ENCODE measurements at places on chromosomes 7 and 10. TPM values are rescaled to one million over a fixed set of nuclear protein-coding genes. Genes with fewer than 3 reads are reported as not detected.

DNA sequence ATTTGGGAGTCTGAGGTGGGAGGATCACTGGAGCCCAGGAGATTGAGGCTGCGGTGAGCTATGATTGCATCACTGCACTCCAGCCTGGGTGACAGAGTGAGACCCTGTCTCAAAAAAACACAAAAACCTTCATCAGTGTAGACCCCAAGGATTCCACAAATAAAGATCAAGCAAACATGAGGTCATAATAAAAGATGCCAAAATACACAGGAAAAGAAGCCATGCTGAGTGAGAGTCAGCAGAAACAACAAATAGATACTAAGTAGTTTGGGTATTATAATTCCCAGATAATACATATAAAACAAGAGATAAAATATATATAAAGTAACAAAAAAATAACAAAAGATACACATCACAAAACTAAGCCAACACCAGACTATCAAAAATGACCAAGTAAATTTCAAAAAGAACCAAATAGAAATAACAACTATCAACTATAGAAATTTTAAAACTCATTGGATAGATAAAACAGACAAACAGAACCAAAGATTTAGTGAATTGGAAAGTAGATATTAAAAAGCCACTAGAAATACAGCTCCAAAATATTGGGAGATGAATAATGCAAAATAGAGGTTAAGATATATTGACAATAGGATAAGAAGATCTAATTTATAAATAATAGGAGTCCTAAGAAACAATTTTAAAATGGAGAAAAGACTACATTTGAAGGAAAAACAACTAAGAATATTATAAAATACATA lies 48.9 kb upstream of the FHIP2A start:
- DNase-seq = no peak

- no peak for DNase-seq
These were observed 52.1 kb downstream of the ADD3 start for GRCh38 chr10:110059925-110060324.

GRCh38 chr10:2145926-2146478 lies 408.7 kb upstream of the ADARB2 start:
- DNase-seq = no peak

GRCh38 chr7:105655500-105656380 lies 74.4 kb upstream of the EFCAB10 start:
- DNase-seq = peak; percentile 64

The STEAP1 gene
- 6.8 TPM for polyA plus RNA-seq

All from K562 (cell line).